DMS153 (cell line): ENCODE measurements at places on chromosomes 5 and 9.

- no peak for DNase-seq
Observed at GRCh38 chr5:35354751-35355150, 124.5 kb upstream of the PRLR start.

DNA sequence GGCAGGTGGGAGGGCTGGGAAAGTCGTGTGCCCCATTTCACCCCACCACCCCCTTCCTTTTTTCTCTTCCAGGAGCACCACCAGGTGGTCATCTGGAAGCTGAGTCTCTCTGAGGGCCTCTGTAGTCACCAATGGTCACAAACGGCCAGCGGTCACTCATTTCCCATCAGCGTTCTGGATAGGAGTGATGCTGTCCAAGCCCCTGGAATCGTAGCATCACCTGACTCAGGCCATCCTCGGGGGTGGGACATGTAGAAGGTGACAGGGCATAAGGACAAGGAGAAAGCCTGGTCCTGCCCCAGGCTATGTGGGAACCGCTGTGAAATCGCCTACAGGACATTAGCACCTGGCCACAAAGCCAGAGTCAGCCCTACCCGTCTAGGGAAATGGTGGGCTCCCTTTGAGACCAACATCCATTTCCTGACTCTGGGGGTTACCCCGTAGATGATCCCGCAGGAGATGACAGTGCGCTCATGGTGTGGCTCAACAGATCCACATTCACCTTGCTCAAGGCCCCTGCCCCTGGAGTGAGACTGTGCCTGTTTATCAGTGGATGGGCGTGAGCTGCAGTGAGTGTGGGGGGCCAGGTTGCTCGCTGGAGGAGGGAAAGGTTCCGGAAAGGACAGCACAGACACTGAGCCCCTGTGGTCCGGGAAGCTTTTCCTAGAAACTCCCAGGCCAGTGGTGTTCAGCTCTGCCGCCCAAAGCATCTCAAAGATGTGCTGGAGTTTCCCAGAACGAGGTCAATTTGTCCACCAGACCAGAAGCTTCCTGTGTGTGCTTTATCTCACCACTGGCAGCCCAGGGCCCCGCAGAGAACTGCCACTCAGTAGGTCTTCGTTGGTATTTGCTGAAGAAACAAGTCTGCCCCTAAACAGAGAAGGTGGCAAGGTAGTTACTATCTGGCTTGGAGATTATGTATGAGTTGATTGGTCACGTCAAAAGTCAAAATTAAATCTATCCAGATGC is 61.1 kb upstream of the UNC5A start:
- no peak for DNase-seq

DNA sequence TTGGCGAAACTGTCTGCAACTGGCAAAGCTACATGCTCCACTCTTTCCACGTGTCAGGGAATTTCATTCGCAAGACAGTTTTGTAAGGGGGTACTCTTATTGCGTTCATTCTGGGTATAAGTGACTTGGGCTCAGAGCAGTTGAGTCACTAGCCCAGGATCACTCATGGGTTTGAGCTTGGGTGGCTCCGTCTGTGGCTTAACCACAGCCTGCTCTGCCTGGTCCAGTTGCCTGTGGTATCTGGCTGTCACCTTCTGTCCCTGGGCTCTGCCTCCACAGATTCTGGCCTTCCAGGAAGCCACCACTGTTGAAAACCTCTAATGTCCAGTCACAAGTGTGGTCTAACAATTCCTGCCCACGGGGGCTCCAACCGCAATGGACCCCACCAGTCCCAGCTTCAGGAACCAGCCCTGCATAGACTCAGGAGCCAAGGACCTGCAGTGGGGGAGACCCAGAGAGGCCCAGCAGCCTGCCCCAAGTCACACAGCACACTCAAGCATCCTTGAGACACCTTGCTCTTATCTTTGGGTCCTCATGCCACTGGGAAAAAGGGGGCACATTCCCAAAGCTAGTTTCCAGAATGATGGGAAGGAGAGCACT is 10.4 kb downstream of the KIF12 start:
- no peak for DNase-seq

DNA sequence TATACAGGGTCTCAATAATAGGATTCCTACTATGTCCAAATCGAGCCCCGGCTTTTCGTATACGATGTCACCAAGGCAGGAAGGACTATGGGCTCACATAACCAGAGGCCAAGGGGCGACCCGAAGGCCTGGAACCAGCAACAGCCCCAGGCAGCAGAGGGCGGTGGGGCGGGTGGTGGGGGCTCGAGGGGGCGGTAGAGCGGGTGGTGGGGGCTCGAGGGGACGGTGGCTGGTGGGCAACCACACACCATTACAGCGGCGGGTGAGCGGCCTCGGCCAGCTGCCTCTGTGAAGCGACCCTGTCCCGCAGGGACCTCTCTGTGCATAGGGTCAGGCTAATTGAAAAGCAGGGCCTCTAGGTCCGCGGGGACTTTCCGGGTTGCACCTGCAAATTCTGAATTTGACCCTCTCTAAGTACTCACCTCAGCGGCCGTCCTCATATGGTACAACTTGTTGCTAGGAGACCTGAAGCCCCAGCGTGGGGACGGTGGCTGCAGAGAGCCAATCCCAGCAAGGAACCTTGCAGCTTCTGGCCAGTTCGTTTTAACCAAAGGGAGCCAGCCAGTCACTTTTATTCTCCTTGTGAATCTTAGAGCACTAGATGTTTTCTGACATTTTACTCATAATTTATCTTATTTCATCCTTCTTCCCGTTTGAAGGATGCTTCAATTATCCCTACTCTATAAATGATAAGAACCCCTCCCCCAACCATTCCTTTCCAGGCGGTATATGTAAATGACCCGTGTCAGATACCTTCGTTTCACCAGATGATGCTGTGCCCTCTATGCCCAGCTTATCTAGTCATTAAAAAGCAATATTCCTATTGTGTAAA is at the start of gene NME5:
TSS of gene NME5 (minus strand) at position 480 of the 832 bp plus-strand sequence. CDS start 648 bp downstream, outside the sequence.
- DNase-seq = peak; percentile 20

- no peak for DNase-seq
Observed at GRCh38 chr9:136205707-136205992, 722 bp upstream of the LHX3 start.

- DNase-seq = no peak
Observed at GRCh38 chr5:180718810-180719453, 20.9 kb downstream of the OR2Y1 start.

GRCh38 chr9:73611032-73611431 is 459.4 kb downstream of the ANXA1 start:
- DNase-seq = peak; percentile 24

- DNase-seq = no peak
Observed at GRCh38 chr5:146041180-146041789, 64.1 kb downstream of the PLAC8L1 start.

GRCh38 chr9:137241490-137242268 is 592 bp downstream of the TUBB4B start:
- no peak for DNase-seq

DNA sequence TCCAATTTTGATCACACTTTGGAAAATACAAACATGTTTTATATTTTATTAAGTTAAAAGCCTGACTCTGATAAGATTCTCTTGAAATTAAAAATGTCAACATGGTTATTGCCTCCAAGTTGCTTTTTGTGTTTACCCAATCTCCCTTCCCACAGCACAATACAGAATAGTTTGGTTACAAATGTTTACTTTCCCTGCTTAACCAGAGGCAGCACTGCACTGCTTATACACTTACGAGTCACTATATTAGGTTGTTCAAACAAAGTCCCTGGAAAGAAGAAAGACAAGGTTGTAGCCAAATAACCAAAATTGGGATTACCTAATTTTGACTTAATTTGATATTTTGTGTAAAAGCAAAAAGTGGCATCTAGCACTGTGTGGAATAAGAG is 25.9 kb downstream of the SRFBP1 start:
- DNase-seq = no peak

DNA sequence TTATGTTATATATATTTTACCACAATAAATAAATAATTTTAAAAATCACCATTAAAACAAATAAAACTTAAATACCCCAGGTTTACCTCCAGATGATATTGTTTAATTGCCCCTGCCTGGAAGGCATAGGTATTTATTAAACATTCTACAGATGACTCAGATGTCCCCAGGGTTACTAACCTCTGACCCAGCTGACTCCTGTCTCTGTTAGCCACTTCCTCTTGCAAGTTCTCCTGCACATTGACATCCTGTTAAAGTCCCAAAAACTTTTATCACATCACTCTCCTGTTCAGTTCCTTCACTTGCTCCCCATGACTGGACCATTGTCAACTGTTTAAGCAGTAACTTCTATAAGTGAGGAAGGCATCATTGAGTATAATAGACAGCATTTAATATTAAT is 37.0 kb upstream of the RAB3C start:
- DNase-seq = no peak

GRCh38 chr5:43036856-43037635 is 3.1 kb downstream of the ANXA2R start:
- no peak for DNase-seq

DNA sequence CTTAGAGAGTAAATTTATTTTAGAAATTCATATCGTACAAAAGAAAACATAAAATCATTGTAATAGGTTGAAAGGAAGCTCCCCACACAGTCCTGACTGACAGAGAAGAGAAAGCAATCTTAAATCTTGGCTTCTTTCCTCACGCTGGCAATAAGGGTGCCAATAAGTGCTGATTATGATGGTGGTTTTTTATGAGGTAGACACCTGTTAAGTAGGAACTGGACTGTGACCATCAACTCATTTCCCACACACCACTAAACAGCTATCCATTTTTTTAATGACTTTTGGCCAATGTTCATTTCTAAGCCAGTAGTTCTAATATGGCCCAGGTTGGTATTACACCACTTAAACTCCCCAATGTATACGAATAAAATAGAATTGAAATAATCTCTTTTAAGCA is 893.5 kb upstream of the NUDT12 start:
- DNase-seq = no peak

- DNase-seq = no peak
Observed at GRCh38 chr5:104706600-104706999, 1144.0 kb upstream of the NUDT12 start.

DNA sequence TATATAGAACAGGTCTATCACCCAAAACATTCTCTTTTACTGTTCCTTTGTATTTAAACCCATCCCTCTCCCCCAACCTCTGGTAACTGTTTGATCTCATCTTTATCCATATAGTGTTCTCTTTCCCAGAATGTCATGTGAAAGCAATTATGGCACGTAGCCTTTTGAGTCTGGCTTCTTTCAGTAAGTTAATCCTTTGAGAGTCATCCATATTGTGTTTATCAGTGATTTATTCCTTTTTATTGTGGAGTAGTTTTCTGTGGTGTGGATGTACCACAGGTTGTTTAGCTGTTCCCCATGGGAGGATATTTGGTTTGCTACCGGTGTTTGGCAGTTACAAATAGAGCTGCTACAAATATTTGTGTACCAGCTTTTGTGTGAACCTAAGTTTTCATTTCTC is 38.0 kb downstream of the HMGXB3 start:
- no peak for DNase-seq

DNA sequence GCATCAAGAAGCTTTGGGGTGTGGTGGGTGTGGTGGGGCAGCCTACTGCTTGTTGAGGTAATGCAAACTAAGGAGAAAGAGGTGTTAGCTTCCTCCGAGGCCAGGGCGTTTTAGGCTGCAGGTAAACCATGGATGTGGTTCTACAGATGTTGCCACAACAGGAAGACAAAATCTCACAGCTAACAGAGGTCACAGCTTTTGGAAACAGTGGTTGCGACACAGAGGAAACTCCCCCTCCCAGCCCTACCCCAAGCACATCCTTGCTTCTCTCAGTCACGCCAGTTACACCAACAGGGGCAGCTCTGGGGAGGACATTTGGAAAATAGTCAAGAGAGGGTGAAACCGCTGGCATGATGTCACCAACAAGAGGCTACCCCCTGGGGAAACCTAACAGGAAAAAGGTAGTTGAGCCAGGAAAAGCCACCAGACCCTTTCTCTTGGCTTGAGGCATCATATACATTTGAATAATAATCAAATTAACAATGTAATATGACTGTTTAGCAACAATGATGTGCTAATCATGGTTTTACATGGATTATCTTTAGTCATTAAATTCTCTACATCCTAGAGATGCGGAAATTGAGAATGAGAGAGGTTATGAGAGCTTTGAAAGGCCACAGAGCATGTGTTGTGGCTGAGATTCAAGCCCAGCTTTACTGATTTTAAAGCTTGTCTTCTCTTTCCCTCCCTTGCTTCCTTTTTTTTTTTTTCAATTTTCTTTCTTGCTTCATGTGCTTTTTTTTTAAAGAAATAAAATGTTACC is 82.2 kb upstream of the IL12B start:
- DNase-seq = no peak

- DNase-seq = no peak
Observed at GRCh38 chr9:130627896-130628792, 36.2 kb upstream of the PRDM12 start.

DNA sequence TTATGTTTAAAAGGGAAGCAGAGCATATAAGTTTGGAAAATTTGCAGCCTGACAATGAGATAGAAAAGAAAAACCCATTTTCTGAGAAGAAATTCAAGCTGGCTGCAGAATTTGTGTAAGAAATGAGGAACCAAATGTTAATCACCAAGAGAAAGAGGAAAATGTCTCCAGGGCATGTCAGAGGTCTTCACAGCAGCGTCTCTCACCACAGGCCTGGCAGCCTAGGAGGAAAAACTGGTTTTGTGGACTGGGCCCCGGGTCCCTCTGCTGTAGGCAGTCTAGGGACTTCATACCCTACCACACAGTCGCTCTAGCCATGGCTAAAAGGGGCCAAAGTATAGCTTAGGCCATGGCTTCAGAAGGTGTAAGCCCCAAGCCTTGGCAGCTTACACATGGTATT is 32.1 kb upstream of the HSD17B4 start:
- no peak for DNase-seq

DNA sequence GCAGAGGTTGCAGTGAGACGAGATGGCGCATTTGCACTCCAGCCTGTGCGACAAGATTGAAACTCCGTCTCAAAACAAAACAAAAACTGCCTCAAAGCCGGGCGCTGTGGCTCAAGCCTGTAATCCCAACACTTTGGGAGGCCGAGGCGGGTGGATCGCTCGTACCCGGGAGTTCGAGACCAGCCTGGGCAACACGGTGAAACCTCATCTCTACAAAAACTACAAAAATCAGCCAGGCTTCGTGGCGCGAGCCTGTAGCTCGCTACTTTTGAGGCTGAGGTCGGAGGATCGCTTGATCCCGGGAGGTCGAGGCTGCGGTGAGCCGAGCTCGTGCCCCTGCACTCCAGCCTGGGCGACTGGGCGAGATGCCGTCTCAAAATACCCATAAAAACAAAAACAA is 988 bp downstream of the GFM2 start:
- no peak for DNase-seq

DNA sequence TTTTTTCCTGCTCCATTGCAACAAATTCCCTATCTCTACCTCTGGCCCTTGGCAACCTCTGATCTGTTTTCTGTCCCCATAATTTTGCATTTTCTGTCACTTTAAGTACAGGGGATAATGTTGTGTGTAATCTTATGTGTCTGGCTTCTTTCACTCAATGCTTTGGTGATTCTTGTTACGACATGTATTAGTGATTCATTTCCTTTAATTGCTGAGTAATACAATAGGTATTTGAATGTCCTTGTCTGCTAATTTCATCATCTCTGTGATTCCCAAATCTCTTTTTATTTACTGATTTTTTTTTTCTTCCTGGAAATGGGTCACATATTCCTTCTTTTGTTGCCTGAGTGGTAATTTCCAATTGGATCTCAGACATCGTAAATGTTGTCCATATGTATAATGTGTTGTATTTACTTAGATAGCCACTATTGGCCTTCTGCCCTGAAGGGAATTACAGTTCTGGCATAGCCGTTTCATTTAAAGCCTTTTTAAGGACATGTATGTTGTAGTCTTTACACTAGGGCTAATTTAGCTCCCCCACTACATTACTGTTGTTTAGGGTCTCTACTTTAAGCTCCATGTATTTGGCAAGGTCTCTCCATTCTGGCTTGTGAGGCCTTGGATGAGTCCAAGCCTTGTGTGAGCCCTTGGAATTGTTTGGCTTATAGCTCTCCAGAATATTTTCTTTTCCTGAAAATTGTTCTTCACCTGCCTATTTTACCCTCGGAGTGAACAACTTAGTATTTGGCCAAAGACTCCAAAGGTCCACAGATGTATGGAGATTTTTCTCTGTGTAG is 683.8 kb downstream of the LRRC70 start:
- DNase-seq = no peak
